ENCODE measurements at places on chromosomes 11 and 22.

DNA sequence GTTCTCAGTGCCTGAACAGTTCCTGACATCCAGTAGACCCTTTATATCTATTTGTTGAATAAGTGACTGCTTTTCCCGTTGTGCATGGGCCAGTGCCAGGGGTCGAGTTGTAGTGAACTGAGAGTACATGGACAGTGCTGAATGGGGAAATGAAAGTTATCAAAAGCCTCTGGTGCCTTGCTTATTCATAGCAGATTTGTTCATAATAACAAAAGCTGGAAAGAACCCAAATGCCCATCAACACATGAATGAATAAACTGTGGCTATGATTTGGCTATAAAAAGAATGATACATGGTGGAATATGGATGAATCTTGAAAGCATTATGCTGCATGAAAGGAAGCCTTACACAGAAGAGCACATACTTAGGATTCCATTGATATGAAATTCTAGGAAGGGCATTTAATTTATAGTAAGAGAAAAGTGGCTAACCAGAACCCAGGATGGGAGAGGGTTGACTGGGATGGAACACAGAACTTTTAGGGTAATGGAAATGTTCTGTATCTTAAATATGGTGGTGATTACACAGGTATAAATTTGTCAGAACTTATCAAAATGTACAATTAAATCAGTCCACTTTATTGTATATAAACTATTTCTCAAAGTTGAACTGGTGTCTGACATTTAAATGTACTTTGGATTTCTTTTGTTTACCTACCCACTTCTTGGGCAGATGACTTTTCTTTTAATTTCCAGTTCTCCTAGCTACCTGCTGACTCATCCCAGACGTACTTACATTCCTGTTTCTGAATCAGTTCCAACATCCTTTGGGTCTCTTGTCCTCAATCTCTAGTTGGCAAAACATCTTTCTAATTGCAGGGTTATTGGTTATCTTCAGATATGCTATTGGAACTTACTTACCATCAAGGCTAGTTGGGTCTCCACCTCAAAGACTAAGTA lies 42.8 kb downstream of the PACS1 start:
- no peak for DNase-seq

DNA sequence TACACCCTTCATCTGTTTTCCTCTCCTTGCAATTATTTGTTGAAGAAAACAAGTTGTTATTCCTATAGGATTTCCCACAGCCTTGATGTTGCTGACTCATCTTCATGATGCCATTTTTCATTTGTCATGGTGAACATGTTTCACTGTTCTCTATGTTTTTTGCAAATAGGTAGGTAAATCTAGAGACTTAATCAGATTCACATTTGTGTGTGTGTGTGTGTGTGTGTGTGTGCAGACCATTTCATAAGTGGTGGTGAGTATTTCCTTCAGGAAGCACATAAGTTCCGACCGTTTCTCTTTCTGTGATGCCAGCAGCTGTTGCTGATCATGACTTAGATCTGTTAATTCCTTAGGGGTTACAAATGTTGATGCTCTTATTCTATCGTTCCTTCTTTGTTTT lies 80.3 kb upstream of the IZUMO1R start:
- DNase-seq = no peak

DNA sequence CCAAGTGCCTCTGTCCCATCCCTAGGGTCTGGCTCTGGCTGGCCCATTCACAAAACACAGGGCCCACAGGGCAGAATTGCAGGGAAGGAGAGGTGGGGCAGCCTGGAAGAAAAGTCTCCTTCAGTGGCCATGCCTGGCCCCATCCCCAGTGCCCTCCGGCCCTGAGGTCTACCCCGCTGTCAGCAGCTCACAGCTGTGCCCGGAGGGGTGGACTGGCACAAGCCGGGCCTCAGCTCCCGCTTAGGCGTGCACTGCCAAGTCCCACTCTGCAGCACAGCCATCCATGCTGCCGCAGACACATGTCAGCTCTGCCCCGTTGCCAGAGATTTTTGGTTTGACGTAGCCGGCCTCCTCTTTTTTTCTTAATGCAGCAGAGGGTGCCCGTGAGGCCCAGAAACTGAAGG lies 3.9 kb upstream of the SCN2B start:
- peak; percentile 26 for DNase-seq

GRCh38 chr22:39820256-39820655 lies 73.3 kb downstream of the ENTHD1 start:
- DNase-seq = no peak

DNA sequence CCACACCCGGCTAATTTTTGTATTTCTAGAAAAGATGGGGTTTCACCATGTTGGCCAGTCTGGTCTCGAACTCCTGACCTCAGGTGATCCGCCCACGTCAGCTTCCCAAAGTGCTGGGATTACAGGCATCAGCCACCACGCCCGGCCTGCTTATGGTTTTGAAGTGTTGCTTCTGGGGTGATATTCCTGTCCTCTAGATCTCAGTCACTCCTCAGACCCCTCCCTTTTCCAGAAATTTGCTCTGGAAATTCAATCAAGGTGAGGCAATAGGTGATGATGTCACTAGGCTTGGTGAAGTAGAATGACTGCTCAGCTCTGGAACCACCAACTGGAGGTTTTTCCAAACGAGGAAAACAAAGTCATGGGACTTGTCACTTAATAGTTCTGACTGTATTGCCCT lies 36.6 kb upstream of the CREB3L1 start:
- DNase-seq = no peak

DNA sequence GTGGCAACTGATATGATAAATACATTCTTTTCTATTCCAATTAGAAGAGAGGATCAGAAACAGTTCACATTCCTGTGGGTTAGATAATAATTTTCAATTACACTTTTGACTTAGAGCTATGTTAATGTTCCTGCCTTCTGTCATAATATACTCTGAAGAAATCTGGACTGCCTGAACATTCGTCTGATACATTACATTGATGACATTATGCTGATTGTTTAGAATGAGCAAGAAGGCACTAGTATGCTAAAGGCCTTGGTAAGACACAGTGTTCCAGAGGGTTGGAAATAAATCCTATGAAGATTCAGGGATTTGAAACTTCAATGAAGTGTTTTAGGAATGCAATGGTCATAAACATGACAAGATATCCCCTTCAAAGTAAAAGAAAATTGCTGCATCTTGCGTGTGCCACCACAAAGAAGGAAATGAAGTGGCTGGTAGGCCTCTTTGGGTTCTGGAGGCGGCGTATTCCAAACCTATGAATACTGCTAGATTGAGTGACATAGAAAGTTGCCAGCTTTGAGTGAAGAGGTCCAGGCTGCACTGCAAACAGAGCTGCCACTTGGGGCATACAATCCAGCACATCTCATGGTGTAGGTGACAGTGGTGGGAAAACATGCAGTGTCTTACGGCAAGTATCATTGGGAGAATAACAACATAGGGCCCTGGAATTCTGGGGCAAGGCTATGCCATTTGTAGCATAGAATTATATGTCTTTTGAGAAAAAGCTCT lies 21.2 kb upstream of the PDE3B start:
- no peak for DNase-seq

DNA sequence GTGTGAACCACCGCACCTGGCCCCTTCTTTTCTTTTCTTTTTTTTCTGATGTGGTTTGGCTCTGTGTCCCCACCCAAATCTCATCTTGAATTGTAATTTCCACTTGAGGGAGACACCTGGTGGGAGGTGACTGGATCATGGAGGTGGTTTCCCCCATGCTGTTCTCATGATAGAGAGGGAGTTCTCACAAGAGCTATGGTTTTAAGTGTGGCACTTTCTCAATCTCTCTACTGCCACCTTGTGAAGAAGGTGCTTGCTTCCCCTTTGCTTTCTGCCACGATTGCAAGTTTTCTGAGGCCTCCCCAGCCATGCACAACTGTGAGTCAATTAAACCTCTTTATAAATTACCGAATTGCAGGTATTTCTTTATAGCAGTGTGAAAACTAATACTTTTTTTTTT lies 4.9 kb upstream of the TCN2 start:
- DNase-seq = no peak

DNA sequence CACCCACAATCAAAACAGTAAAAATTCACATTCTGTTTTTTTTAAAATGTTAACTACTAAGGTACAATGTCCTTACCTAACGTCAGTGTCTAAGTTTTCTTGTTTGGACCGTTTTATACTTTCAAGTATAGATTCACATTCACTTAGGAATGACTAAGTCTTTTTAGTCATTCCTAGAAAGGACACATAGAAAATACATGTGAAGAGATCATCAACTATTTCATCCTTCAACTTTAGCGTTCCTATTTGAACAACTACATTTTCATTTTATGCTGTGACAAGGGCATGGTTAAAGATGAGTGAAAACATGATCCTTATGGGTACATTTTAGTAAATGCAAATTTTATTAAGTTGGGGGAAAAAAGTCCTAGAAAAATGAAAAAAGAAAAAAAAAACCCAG lies 62.8 kb downstream of the DDX10 start:
- DNase-seq = no peak

DNA sequence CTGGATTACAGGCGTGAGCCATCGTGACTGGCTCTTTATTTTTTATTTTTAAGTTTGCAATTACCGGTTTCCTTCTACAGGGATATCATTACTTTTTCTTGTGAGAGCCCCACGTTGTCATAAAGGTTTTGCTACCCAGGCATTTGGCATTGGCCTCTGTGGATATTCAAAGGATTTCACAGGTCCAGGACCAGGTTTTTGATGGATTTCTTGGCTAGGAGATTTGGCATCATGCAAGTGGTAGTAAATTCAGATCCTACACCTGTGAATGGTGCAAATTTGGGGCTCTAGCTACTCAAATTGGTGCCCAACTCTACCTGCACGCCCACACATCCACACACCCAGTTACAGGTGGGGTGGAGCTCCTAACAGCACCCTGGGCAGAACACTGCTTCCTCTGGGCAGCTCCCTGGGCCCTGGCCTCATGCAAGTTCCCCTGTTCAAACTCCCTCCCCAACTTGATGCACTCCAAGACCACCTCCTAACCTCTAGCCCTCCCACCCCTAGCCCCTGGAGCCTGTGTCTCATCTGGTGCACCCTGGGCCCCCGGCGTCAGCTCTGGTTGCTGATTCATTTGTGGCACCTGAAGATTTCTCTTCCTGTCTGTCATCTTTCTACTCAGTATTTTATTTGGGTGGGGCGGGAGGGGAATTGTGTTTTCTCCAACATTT lies 9.3 kb upstream of the MRGPRD start:
- DNase-seq = no peak

GRCh38 chr11:126808836-126809235 lies 191.7 kb downstream of the KIRREL3 start:
- DNase-seq = no peak

DNA sequence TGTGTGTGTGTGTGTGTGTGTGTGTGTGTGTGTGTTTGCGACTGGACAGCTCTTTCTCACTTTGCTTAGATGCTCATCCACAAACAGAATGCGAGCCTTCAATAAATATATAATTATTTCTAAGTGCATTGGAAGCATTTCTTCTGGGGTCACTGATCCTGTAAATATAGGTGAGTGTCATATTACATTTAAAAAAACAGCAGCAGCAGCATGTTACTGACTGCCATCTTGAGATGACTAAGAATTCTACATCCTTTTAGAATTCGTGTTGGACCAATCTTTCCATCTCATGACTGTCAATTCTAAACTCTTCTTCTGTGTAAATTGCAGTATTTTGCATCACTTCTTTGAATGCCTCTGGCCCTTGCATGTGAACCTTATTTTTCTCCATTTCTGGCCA lies 238.0 kb upstream of the DDI1 start:
- no peak for DNase-seq

- no peak for DNase-seq
Observed at GRCh38 chr11:2554338-2555207, 109.8 kb downstream of the KCNQ1 start.

- no peak for DNase-seq
Observed at GRCh38 chr11:15499674-15500073, 385.0 kb downstream of the INSC start.

DNA sequence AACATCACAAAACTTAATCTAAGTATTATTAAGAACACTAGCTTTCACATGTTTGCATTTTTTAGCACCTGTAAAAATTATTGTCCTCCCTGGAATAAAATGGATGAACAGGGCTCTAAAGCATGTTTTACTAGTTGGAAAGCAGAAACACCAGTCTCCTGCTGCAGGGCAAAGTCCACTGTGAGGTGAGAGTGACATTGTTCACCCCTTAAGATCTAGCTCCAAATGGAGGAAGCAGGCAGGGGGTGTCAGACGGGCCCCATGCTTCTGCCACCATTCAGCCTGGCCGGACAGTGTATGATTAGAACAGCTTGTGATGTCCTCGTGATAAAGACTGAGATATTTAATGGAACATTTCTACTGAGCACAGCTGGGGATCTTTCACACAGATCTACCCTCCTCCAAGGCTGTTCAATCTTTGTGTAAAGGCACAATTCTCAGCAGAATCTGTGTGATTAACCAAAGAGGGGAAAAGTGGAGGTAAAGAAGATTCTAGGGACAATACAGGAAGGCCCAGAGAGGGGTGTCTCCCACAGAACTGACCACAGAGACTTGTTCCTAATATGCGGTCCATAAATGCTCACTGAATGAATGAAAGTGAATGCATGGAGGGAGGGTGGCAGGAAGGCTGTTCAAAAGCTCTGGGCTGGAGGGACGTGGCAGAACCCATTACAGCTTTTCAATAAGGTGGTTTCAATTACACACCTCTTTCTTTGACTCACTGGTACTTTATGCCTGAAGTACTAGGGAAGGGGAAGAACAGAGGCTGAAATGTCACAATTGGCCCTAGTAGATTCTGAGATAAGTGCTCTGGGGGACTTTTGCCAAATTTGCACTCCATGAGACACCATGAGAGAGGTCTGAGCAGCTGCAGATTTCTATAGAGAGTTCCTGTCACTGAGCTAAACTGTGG lies 239.1 kb upstream of the ARHGAP20 start:
- DNase-seq = no peak

- DNase-seq = no peak
Observed at GRCh38 chr11:62182147-62182891, 7.7 kb upstream of the SCGB1D1 start.

DNA sequence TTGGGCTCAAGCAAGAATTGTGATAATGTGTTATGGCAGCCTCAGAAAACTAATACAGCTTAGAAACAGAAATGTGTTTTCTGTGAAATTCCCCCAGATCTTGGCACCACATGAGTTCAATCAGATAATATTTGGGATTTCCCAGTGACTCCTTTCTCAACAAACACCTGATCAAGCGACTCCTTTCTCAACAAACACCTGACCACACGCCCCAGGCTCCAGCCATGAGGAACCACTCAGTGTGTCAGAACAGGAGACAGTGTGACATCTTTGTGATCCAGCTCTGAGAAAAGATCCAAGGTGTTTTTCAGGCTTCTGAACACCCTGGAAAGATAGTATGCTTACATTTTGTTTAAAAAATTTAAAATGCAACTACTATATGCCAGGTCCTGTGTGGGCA lies 1.9 kb upstream of the UVRAG start:
- no peak for DNase-seq

DNA sequence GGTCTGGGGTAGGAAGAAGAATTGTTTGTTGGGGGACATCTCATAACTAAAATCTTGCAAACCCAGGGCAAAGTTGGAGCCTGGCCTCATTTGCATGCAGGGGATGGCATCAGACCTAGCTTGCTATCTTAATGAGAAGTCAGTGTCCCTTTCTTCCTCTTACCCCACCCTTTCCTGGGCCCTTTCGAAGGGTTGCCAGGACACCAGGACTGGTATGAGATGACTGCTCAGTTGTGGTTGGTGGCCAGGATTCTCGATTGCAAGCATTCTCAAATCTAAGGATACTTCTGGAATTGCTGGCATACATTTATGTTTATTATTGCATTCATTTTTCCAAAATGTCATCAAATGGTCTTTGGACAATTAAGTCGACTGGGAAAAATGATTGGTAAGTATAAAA lies 131.0 kb downstream of the SLC1A2 start:
- no peak for DNase-seq

GRCh38 chr22:24291515-24292201 lies 21.0 kb downstream of the SPECC1L start:
- no peak for DNase-seq

All from NCI-H1694 treated with DMSO at 0.1 percent for 48 hours (cell line).